Activated naive CD4-positive, alpha-beta T cell treated with anti-CD3 and anti-CD28 coated beads for 36 hours (primary cell): ENCODE measurements at places on chromosomes 12 and 14. TPM values are rescaled to one million over a fixed set of nuclear protein-coding genes. Genes with fewer than 3 reads are reported as not detected.

GRCh38 chr12:112788205-112788604, 3.3 kb upstream of the RPH3A start:
- no peak for DNase-seq

DNA sequence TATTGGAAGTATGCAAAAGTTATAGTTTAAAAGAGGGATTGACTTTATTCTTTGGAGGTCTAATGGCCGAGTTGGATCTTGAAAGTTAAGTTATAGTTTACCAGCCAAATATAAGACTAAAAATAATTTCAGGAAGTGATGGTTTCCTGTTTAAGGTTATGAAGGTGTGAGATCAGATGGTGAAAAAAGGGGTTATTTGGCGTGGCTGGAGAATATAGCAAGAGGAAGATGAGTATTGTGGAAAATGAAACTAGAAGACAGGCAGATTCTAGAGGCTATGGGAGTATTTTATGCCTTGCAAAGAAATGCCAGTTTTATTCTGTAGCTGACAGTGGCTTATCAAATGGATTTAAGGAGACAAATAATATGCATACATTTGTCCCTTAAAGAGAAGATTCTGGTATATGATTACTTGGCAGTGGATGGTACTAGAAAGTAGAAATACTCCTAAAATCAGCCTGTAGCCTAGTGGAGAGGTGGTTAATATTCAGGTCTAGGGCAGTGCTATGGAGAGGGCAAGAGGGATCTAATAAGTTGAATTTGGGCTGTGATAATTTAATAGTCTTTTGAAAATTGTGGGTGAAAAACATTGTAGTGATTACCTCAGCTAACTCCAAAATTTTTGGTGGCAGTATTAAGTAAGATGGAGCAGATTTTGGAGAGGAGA, 1091.8 kb upstream of the ATXN7L3B start:
- no peak for DNase-seq

DNA sequence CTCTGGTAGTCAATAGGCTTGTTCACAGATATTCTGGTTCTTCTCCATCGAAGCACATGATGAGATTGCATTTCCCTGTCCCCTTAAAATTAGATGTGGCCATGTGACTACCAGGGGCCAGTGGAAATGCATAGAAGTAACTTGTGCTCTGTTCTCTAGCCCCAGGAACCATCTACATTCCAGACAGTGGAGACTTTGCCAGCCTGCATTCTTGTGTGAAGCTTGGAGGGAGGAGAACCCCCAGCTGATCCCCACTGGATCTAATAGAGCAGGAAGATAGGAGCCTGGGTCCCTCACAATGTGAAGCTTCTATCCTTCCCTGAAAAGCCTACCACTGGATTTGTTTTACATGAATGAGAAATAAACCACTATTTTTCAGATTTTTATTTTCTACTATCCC, 130.1 kb downstream of the KITLG start:
- no peak for DNase-seq

TOMM20L gene
- not detected for total RNA-seq

C1R gene
- 1.5 TPM for total RNA-seq

- no peak for DNase-seq
Measured at GRCh38 chr14:79091381-79091963, 921.3 kb downstream of the NRXN3 start.

- no peak for DNase-seq
Measured at GRCh38 chr14:68463705-68464374, 329.0 kb downstream of the ZFP36L1 start.

GPR135 gene
- total RNA-seq, result 0.67 TPM

CHD8 gene
- 75.5 TPM for total RNA-seq

DNA sequence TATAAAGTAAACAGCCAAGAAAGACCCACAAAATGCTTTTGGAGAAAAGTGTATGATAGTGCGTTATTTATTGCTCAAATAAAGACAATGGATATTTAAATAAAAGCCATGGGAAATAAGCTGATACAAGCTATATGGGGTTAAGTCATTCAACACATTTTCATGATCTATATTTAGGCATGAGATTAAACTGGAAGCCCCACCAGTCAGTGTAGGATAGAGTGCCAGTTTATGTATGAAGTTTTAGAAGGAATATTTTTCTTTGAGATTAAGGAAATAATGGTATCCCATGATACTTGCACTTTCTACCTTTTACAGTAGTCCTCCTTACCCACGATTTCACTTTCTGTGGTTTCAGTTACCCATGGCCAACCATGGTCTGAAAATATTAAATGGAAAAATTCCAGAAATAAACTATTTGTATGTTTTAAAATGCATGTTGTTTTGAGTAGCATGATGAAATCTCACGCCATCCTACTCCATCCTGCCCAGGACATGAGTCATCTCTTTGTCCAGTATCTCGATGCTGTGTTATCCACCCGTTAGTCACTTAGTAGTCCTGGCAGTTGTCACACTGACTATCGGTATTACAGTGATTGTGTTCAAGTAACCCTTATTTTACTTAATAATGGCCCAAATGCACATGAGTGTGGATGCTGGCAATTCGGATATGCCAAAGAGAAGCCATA, 22.3 kb downstream of the SYT1 start:
- no peak for DNase-seq

GRCh38 chr14:90496379-90496778, 99.5 kb downstream of the CALM1 start:
- DNase-seq, result no peak

DNA sequence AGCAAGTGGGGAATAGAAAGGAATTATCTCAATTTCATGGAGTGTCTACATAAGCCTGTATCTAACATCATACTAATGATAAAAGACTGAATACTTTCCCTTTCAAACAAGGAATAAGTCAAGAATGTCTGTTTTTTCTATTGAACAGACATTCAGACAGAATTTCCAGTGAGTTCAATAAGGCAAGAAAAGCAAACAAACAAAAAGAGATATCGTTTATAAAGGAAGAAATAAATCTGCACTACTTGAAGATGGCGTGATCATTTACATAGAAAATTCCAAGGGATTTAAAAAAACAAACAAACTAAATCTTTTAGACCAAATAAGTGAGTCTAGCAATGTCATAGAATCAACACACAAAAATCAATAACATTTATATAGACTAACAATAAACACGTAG, 273.1 kb upstream of the FOXG1 start:
- DNase-seq, result no peak

DNA sequence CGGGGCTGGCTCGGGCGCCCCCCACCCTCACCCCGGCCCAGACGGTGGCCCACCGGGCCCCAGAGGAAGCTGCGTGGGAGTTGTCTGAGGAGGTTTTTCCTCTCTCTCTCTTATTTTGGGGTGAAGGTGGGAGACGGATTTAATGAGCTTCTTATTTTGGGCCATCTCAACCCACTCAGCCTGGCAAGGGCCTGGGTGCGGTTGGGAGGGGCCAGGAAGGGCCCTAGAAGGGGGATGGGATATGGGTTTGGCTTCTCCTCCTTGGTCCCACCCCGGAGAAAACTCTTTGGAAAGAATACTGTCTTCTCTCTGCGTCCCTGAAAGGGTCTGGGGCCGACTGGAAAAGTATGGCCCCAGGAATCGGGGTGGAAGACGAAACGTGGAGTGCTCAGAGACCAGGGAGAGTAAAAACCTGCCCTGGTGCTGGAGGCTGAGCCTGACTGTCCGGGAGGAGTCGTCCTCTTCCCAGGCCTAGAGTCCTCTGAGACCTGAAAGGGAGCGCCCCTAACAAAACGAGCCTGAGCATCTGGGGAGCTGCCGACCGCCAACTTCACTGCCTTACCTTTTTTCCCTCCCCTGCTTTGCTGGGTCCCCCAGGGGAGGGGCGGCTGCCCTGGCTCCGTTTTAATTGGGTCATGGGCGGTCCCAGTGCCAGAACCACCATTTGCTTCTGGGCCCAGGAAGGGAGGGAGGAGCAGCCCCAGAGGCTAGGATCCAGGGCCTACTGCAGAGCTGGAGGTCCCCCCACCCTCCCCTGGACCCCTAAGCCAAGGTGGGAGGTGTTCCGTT, 1.6 kb downstream of the MMP14 start:
- no peak for DNase-seq

- no peak for DNase-seq
Measured at GRCh38 chr12:54882079-54882478, 27.8 kb downstream of the MUCL1 start.

- no peak for DNase-seq
Measured at GRCh38 chr14:62270236-62270635, 508.0 kb downstream of the SNAPC1 start.

DNA sequence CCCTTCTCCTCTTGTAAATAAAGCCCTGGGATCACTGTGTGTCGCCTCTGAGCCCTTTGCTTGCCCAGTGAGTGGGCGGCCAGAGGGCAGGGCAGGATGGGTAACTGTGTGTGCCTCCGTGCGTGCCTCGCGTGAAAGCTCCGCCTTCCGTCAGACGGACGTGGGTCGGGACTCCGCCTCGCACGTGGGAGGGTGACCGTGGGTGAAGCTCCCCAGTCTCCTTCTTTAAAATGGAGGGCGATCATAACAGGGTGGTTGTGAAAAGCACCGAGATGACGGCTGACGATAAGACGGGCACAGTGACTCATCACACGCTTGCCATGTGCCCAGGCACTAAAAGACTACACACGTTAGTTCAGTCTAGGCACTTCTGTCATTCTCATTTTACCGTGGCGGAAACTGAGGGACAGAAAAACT, 9.2 kb downstream of the PHB2 start:
- DNase-seq, result peak; percentile 94

- DNase-seq, result peak; percentile 66
Measured at GRCh38 chr14:73762375-73762822, 48.2 kb upstream of the PNMA1 start.

- no peak for DNase-seq
Measured at GRCh38 chr12:105801351-105801750, 337.4 kb downstream of the NUAK1 start.

GRCh38 chr12:127412866-127413265, 854.1 kb upstream of the TMEM132C start:
- no peak for DNase-seq

DNA sequence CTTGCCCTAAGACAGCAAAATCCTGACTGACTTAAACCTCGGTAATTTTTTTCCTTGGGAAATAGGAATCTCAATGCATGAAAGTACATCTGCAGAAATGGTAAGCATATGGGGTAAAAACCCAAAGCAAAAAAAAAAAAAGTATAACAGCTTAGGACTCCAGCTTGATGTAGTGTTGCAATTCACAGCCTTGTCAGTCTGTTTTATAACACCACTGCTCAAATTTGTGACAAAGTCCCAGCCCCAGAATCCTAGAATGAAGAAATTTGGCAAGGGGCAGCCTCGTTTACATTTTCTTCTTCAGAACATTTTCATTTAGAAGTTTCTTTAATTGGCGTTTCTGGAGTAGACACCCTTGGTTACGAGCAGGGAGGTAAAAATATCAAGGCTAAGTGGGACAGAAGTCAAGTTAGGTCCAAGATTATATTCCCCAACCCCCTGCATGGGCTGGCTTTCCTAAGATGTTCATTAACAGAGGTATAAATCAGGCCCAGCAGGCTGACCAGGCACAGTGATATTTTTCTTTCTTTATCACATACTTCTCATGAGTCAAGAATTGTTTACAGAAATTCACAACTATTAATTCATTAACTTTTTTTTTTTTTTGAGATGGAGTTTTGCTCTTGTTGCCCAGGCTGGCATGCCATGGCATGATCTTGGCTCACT, 424.0 kb downstream of the RMST start:
- no peak for DNase-seq

- DNase-seq, result no peak
Measured at GRCh38 chr12:62998454-62998853, 63.5 kb upstream of the PPM1H start.

UBE2N gene
- total RNA-seq, result 143 TPM

RGS6 gene
- not detected for total RNA-seq

ATG101 gene
- total RNA-seq, result 22.0 TPM

DNA sequence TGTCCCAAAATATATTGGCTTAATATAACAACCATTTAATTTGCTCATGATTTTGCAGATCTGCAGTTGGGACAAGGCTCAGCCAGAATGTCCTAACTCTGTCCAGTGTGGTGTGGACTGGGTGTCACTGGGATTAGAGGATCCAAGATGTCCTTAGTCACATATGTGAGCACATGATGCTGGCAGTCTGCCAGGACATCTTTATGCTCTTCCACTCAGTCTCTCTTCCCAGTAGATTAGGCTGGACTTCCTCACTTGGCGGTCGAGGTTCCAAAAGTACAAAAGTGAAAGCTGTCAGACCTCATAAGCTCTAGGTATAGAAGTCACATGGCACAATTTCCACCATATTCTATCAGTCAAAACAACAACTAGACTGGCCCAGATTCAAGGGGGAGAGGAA, 167.9 kb upstream of the NTF3 start:
- no peak for DNase-seq

GRCh38 chr14:100747021-100747586, 20.4 kb downstream of the DLK1 start:
- peak; percentile 7 for DNase-seq

- DNase-seq, result no peak
Measured at GRCh38 chr14:34646570-34647255, 16.8 kb upstream of the SNX6 start.

SERPINA9 gene
- not detected for total RNA-seq

PAX9 gene
- not detected for total RNA-seq

- DNase-seq, result no peak
Measured at GRCh38 chr12:6894321-6894720, 10.3 kb upstream of the LRRC23 start.

GRCh38 chr12:88185988-88186387, 43.9 kb downstream of the TMTC3 start:
- no peak for DNase-seq

DNA sequence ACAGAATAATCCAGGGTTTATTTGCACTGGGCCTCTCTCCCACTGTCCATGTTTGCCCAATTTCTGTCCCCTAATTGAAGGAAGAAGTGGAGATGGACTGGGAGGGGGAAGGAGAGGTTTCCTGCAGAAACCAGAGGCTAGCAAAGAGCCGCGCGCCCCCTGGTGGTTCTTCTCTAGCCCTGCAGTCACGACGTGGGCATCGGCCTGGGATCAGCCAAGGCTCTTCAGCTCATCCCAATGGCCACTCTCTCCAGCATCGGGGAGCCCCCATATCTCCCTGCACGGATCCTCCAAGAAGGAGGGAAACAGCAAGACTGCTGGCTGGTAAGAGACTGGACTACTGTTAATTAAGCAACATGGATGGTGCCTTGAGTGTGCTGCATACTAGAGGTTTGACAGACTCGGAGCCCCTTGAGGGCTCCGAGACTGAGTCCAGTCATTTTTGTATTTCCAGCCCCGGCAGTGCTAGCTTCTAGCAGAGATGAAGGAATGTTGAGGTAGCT, 18.7 kb downstream of the ZBTB39 start:
- DNase-seq, result peak; percentile 84

EXOC3L4 gene
- not detected for total RNA-seq

DNA sequence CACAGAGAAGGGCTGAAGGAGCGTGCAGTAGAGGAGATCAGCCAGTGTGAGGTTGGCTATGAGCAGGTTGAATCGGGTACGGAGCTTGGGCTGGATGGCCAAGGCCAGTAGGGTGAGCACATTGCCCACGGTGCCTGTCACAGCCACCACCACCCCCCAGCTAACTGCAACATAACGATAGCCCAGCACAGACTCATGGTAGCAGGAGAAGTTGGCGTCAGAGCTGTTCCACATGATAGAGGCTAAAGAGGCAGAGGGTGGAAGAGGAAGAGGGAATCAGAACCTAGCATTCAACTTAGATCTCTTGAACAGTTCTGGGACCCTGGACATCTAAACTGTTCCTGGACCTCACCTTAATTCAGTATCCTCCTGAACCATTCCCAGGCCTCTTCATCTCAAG, 668 bp downstream of the GPR84 start:
- no peak for DNase-seq
